Activated CD4-positive, CD25-positive, alpha-beta regulatory T cell treated with anti-CD3 and anti-CD28 coated beads, Interleukin-2, amount 50 U/mL, for 72 hours (primary cell): ENCODE measurements at places on chromosomes 1 and 21.

DNA sequence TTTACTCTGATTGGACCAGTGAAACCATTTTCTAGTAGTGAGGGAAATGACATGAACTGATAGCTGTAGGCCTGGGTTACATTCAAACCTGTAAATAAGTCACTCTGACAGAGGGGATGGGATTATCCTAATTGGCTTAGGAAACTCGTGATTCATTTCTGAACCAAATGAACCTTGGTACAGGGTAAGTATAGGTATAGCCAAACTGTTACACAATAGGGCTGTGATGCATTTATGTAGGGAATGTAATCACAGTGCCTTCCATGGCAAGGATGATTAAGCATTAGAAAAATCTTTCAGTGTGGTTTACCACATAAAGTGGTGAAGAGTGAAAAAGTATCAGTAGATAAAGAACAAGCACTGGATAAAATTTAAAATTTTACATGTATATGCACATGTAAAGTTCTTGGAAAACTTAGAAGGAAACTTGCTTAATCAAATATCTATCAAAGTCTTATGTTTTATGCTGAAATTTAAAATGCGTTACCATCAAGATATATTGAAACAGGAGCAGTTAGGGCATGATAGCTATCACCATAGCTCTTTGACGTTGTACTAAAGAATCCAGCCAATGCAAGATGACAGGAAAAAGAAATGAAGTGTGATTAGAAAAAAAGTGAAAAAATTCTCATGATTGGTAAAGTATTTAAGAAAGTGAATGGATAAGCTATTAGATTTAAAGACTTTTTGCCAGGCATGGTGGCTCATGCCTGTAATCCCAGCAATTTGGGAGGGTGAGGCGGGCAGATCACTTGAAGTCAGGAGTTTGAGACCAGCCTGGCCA is 63.0 kb downstream of the RABGAP1L start:
- DNase-seq = no peak

DNA sequence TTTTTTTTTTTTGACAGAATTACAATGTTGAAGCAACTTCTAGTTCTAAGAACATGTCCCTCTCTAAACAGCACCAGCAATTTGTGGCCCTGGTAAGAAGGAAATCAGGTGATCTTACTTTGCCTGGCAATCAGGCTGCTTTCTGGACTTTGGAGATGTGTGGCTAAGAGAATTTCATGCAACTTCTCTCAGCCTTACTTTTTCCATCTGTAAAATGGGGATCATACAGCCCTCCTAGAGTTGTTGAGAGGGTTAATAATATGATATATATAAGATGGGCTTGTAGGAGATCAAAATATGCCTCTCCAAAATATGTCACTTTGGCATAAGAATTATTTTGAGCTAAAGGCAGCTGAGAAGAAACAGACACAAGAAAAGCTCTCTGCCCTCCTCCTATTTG is 92.0 kb downstream of the SLC25A24 start:
- DNase-seq = no peak

DNA sequence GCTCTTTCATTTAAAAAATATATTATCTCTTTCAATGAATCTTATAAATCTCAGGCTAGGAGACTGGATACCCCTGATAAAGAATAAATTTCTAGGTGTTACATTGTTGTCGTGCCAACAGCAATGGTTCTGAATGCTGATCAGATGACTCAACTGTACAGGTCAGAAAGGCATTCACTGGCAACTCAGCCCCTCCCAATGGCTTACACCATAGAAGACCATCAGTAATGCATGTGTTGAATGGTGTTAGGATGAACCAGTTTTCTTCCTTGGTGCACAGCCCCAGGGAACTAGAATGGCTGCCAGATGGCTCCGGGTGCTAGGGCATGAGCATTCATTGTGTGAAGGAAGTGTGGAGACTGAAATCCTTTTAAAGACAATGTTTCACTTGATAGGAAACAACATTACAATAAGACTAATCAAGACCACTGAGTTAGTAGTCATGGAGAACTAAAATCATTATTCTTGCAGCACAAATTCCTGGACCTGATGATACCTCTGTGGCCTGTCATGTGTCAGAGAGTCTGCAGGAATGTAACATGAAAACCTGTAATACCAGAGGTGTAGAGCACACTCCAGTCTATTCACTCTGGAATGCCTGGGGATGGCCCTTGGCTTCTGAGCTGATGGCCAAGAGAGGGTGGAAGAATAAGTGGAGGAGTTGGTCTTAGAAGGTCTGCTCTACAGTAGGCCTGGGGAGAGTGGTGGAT is 187.7 kb upstream of the LMO4 start:
- no peak for DNase-seq

DNA sequence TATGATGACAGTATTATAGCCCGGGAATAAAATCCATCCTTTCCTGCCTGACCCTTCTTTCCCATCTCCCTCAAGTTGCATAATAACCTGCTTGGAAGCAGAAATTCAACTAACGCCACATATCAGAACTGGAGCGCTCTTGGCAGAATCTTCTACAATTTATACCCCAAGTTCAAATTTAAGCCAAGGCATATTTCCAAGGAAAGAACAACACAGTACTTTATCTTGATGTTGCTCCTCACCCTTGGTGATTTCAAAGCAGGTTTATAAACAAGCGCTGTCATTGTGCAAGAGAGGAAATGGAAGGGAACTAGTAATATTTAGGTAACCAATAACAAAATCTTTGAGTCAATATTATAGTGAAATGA is 38.0 kb upstream of the PTGFRN start:
- DNase-seq = no peak

GRCh38 chr1:9280015-9280860 is 12.5 kb upstream of the SPSB1 start:
- peak; percentile 61 for DNase-seq

DNA sequence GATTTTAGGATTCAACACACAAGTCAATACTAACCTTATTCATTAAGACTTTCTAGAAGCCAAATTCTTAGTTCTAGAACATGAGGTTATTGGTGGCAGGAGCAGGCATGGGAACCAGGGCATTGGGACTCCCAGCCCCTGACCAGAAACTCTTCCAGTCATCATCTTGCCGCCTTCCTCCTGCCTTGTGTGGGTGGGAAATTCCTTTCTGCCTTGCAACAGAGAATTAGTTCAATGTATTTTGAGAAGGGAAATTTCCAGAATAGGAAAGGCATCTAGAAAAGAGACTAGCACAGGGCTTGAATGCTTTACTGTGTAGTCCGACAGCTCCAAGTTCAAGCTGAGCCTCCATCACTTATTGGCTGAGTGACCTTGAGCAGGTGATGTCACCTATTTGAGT is 8.7 kb downstream of the GRHL3 start:
- no peak for DNase-seq
